NCI-H526 treated with DMSO at 0.1 percent for 48 hours (cell line): ENCODE measurements at places on chromosomes 12 and 14.

GRCh38 chr12:57887631-57888408 is 41.3 kb upstream of the CTDSP2 start:
- no peak for DNase-seq

DNA sequence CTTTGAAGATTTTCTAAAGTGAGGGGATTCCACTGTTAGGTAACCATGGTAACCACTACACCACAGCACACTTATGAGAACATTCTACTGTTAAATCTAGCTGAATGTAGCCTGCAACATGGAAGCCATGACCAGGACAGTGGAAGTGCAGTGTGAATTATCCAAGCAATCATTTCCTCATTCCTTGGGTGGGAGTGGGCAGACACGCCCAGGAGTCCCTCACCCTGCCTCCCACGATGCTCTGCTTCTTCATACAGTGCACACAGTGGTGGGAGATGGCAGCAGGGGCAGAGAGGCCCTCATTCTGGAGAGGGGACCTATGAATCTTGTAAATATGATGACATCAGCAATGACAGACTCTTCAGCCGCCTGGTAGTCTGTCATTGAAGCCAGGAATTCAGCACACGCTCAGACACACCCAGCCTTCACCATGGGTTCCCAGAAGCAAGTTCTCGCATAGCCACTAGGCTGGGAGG is 70.1 kb upstream of the HOXC13 start:
- DNase-seq, result no peak

DNA sequence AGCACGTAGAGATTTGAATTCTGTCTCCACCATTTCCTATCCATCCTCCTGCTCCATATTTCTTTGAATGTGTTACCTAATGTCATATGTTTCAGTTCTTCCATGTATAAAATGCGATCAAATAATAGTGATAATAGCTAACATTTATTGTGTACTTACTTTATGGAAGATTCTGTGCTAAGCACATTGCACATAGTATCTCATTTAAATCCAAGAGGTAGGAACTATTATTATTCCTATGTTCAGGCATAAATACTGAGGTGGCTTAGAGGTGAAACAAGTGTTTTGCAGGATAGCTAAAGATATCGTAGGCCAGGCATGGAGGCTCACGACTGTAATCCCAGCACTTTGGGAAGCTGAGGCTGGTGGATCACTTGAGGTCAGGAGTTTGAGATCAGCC is 17.5 kb upstream of the AICDA start:
- DNase-seq, result no peak

DNA sequence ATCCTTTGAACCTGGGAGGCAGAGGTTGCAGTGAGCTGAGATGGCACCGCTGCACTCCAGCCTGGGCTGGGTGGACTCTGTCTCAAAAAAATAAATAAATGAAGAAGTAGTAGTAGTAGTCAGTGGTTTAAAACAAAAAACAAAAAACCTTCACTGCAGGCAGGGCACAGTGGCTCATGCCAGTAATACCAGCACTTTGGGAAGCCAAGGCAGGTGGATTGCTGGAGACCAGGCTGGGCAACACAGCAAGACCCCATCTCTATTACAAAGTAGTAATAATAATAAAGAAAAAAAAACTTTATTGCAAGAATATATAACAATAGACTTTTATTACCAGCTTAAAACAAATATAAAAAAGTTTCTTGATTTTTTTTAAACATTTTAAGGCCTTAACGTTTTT is 13.8 kb upstream of the NEK9 start:
- DNase-seq, result no peak

- DNase-seq, result no peak
These were observed 1045.2 kb downstream of the FLRT2 start for GRCh38 chr14:86575141-86575540.

GRCh38 chr14:92931681-92932447 is 8.9 kb downstream of the CHGA start:
- DNase-seq, result no peak

DNA sequence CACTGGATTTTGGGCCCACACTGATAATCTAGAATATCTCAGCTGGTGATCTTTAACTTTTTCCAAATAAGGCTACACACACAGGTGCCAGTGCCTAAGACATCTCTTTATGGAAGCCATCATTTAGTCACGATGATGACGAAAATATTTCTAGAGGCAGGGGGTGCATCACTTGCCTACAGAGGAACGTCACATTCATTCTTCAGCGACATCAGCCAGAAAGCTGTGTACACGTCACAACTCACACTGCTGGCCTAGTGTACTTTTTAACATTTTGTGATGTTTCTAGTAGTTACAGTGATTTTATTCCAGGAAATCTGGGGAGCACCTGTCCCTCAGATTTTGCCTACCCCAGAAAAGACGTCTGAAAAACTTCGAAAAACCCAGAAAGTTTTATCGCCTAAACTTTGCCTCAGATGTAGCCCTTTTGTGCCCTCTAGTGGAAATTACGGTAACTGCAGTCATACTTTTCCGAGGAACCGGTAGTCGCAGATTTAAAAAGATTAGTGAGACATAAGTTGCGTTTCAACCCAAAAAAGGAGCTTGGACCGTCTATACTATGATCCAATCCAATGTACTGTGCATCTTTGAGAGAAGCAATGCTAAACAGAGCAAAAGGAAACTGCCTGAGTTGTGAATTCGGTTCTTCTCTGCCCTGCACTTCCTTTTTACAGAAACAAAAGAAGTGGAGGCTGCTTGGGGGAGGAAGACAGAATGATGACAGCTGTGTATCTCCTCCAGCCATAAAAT is 64.3 kb upstream of the STON2 start:
- DNase-seq, result peak; percentile 1

GRCh38 chr12:50024805-50025186 is 498 bp downstream of the RACGAP1 start:
- no peak for DNase-seq

GRCh38 chr14:104281768-104282301 is 143.4 kb downstream of the KIF26A start:
- DNase-seq, result no peak

- no peak for DNase-seq
These were observed 10.0 kb downstream of the SEL1L start for GRCh38 chr14:81523616-81524015.

DNA sequence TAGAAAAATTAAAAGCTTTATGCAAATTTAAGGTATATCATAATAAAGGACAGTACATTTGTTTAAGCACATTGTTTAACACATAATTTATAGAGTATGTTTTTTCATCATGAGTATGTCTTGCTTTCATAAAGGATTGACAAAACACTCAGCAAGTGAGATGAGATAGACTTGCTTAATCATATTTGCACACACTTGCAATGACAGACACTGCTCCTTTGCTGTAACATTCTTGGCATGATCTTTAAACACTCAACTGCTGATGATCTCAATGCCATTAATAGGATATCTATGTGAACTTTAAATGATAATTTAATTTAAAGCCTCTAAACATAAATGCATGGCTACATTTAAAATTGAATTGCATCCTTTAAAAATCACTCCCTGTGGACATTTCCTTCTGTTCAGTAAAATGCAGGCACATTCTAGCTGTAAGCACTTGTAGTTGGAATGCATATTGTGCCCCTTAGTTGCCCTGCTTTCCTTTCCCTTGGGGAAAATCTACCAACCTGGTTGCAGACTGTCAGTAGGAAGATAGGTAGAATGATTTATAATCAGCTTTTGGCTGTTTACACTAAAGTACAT is 979.0 kb downstream of the TMTC2 start:
- DNase-seq, result no peak

DNA sequence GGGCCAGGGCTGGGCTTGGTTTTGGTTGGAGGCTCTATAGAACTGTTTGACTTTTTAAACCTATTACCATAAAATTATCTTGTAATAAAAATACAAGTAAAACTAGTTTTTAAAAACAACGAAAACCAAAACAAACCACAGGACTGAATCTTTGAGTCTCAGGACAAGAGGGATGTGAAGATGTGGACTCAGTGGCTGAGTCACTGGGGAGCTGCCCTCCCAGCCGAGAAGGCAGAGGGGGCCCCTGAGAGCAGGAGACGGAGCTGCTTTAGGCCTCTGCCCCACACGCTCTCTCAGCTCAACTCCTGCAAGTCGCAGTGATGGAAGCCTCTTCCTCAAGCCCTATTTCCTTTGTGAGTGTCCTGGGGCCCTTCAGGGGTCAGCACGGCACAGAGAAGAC is 59.0 kb downstream of the CDC42BPB start:
- DNase-seq, result no peak

DNA sequence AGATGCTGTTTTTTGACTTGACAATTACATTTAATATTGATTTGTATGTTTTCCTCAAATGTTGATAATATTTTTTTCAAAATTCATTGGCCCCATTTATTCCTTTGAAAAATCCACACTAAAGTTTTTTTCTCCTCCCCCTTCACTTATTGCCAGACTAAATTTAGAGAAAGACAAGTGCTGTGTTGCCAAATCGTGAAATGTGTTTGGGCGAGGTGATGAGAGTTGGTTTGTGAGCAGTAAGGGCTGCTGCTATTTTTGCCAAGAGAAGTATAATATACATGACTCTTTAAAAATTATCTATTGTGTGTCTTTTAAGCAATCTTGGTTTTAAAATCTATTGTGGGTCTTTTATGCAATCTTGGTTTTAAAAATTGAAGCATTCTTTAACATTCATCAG is 188.9 kb downstream of the PPFIA2 start:
- DNase-seq, result no peak

DNA sequence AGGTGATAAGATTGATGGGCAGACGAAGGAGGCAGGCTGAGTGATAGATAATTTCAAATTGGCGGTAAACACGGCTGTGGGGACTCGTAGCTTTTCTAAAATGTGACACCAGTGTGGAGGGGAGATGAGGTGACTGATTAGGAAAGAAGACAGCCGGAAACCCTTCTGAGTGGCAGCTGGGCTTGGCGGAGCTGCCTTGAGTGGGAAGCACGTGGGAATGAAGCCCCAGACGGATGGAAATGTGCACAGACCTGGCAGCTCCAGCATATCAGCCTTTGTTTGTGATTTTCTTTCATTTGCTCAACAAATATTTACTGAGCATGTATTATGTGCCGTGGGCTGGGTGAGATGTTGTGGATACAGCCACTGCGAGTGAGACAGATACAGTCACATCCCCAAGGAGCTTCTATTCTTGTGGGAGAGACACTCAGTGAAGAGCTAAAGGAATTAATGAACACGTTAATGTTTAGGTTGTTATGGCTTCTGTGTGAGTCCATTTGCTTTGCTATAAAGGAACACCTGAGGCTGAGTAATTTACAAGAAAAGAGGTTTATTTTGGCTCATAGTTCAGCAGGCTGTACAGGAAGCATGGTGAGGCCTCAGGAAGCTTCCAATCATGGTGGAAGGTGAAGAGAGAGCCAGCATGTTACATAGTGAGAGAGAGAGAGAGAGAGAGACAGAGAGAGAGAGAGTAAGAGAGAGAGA is 65.5 kb upstream of the LHX5 start:
- DNase-seq, result no peak

GRCh38 chr14:104610749-104611310 is 6.3 kb upstream of the TMEM179 start:
- DNase-seq, result no peak

- no peak for DNase-seq
These were observed 196.0 kb downstream of the BCAT1 start for GRCh38 chr12:24752763-24753462.

- DNase-seq, result no peak
These were observed 154.9 kb downstream of the DYRK2 start for GRCh38 chr12:67803278-67803993.

DNA sequence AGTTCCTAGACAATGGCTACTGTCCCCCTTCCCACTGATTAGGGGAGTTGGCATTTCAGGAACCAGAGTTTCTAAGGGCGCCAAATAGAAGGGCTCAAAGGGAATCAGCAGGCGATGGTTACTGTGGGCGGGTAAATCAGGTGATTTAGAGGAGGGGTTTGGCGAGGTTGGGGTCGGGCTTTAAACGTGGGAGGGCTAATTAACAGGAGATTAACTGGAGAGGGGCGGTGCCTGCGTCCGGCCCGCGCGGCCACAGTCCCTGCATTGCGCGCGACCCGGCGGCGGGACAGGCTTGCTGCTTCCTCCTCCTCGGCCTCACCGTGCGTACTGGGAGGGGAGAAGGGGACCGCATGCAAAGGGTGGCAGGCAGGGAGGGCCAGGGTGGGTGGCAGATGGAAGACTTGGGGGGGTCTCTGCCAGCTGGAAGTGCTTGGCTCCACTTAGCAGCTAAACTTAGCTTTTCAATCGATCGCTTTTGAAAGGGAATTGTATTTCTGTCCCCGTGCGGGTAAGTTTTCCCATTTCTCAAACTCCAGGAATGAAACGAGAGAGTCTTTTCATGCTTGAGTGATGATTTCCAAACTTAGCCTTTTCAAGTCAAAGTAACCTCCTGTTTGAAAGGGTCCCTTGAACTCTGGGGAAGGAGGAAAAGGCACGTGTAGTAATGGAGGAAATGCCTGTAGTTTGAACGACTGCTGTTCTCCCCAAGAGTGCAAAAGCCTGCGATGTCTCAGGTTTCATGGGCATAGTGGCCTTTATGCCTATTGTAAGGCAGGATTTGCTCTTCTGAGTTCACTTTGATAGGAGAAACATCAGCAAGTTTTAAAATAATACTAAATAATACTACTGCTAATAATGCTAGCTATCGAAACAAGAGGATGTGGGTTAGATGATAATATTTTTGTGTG is at the start of gene MGST1:
Gene MGST1 (plus strand): TSS at position 255 of the 908 bp plus-strand sequence. CDS start 6,608 bp downstream, outside the sequence.
- DNase-seq, result no peak

GRCh38 chr14:78103271-78103670 is 66.9 kb upstream of the NRXN3 start:
- DNase-seq, result no peak

GRCh38 chr14:37142835-37143401 is 29.5 kb downstream of the SLC25A21 start:
- peak; percentile 23 for DNase-seq

- no peak for DNase-seq
These were observed 45.1 kb upstream of the PRPF39 start for GRCh38 chr14:45038865-45039264.

DNA sequence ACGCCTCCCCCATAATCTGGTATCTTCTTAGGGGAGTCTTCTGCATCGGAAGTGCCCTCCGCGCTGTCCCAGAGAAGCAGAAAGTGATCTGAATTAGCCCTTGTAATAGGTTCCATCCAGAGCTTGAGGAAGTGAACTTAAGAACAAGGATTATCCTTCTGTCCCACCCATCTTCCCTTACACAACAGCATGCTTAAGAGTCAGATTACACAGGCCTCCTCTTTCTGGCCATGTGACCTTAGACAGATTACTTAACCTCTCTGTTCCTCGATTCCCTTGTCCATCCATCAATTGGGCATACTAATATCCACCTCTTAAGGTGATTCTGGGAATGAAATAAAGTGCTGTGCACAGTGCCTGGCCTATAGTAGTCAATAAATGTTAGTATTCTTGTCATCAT is 11.4 kb downstream of the CABP1 start:
- no peak for DNase-seq

DNA sequence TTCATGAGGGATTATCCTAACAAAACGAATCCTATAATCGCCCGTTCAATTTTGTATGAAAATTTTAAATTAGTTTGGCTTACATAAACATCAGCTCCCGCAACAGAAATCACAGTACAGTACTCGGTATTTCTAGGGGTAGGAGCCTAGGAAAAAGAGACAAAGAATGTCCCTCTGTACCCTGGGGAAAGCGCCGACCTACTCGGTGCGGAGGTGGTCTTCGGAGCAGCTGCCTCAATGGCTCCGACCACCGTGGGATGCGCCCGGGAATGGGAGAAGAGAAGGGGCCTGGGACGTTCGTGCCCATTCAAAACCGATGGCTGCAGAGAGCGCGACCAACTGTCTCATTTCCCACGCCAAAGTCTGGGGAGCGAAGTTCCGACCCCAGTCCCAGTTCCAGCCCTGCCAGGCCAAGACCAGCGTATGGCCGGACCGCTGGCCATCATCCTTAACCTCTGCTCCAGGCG is 618 bp downstream of the GNPNAT1 start:
- no peak for DNase-seq
